SK-N-SH (cell line): ENCODE measurements at places on chromosomes 5 and 9.

DNA sequence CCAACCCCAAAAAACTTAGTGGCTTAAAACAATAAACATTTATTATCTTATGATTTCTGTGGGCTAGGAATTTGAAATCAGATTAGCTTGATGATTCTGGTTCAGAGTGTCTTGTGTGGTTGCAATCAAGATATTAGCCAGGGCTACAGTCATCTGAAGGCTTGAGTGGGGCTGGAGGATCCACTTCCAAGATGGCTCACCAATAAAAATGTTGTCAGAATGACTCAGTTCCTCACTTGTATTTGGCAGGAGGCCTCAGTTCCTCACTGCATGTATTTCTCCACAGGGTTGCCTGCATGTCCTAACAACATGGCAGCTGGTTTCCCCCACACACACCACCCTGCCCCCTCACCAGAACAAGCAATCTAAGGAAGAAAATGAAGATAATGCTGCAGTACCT lies 98.2 kb upstream of the NIPBL start:
- DNase-seq = no peak

GRCh38 chr9:116555119-116555518 lies 132.0 kb upstream of the TRIM32 start:
- DNase-seq = no peak

- no peak for DNase-seq
These were observed 297.4 kb downstream of the ENC1 start for GRCh38 chr5:74342948-74343682.

GRCh38 chr5:56588636-56589480 lies 226.5 kb upstream of the MAP3K1 start:
- no peak for DNase-seq

GRCh38 chr5:26568316-26568715 lies 470.1 kb downstream of the CDH9 start:
- no peak for DNase-seq

DNA sequence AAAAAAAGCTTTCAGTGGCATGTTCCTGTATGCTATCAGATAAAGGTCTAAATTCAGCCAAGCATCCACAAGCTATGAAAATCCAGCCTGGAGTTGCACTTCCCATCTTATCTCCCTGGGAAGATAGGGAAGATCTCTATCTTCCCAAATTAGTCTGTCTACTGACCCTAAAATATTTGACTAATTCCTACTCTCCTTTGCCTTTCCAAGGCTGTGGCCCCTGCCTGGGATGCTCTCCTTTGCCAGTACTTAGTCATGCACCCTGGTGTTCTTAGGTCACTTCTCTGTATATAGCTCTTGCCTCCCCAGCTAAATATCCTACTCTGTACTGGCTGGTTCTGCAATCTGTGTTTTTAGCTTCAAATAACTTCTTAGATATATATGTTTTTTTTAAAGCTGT lies 44.0 kb upstream of the PLPP1 start:
- DNase-seq = no peak

GRCh38 chr9:132074736-132075135 lies 4.9 kb downstream of the MED27 start:
- no peak for DNase-seq

DNA sequence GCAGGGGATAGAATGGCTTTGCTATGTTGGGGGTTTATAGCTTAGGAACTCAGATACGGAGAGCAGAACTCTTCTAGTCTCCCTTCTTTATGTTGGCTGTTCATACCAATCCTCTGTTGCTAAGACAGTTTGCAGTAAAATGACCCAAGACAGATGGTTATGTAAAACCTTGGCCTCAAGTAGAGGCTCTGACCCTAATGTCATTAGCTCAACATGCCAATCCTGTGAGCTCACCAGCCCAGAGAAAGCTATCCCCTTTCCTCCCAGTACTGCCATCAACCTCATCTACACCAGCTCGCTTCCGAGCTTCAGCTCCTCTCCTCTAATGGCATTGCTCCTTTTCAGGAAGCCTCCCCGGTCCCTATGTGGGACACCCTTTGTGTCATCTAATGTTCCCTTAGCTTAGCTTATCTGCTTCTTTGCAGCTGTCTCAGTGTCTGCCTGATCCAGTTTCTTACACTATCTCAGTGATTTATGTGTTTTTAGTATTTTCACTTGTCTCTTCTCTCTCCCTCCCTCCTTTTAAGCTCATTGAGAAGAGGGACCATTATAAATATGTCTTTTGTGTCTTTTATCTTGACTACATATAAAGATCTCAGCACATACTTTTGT lies 281.3 kb upstream of the CLINT1 start:
- DNase-seq = no peak

DNA sequence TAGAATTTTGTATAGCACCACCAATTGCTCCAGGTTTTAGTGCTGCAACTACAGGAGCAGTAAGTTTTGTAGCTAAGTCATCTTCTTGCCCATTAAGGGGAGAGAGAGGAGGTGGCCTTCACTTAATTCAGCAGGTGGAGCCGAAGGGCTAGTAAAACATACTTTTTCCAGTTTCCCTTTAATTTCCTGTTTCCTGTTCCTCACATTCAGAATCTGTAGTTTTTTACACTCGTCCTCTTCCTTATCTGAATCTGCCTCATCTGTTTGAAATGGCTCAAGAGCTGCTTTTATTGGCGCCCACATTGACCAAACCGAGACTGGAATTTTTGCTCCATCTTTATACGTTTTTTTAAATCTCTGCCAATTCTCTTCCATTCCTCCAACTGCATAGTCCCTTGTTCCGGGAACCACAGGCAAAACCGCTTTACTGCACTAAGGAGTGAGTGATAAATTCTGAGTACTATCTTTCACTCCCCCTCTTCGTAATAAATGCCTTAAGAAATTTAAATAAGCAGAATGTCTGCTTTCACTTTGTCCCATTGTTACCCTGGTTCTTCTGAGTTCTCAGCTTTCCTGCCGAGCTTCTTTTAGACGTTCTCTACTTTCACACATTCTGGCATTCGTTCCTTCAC lies 133.9 kb downstream of the DROSHA start:
- DNase-seq = no peak

GRCh38 chr9:94042516-94043360 lies 41.5 kb upstream of the PTPDC1 start:
- DNase-seq = no peak

- DNase-seq = no peak
These were observed 76.7 kb downstream of the PDE4D start for GRCh38 chr5:59816654-59817300.

- no peak for DNase-seq
These were observed 37.1 kb upstream of the TDRD7 start for GRCh38 chr9:97374811-97375210.

GRCh38 chr9:33239921-33240320 lies at the start of gene SPINK4:
Gene SPINK4, plus strand, starts transcription at chr9:33240167. Its CDS starts 42 bp downstream, at chr9:33240209.
- DNase-seq = peak; percentile 78

DNA sequence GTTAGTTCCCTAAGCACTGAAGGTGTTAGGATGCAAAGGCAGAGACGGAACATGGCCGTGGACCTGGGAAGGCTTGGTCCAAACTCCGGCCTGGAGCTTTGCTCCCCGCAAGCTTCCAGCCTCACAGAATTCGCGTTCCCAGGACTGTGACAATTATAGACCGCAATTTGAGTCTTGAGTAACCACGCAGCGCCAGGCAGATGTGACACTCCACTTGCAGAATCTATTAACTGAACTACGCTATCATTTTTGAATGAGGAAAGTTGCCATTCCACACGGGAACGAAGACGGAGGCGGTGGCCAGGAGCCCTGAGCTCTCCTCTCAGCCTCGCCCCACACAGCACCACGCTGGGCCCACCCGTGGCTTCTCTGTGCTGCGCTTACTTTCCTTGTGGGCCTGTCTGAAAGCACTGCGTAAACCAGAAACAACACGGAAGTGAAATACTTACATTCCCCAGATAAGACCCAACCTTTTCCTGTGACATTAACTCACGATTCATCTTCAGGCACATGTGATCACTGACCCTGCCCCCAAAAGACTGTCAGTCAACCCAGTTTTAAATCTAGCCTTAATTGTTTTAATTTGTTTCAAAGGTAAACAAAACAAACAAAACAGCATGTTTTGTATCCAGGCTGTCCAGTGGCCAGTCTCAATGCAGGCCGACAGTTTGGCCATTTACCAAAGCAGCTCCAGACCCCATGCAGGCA lies 16.1 kb upstream of the COL5A1 start:
- DNase-seq = no peak

DNA sequence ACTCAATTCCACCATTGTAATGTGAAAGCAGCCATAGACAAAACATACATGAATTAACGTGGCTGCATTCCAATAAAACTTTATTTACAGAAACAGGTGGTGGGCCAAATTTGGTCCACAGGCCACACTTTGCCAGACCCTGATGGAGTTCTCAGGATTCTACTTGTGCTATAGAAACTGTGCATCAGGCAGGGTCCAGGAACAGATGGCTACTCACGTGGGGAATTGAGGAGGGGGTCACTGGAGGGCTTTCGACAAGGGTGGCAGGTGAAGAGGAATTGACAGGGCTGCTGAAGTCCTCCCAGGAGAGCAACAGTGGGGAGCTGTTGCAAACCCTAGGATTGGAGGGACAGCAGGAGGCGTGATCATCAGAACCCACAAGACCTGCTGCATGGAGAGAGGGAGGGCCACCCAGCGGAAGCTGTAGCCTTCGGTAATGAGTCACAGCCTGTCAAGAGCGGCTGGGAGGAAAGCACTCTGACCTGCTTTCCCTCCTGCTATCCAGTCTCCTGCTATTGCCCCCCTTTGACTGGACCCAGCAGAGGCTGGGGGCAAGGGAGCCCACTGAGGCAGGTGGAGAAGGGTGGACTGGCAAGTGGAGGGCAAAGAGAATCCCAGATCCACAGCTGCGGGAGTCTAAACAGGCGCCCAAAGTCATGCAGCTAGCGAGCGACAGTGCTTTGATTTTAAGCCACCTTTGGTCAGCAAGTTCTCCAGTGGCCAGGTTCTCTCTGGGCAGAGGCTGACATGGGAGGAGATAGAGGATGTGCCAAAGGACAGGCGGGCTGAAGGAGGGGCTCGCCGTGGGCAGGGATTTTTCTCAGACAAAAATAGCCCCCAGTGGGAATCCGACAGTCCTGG lies 138.3 kb upstream of the SMIM23 start:
- DNase-seq = no peak

DNA sequence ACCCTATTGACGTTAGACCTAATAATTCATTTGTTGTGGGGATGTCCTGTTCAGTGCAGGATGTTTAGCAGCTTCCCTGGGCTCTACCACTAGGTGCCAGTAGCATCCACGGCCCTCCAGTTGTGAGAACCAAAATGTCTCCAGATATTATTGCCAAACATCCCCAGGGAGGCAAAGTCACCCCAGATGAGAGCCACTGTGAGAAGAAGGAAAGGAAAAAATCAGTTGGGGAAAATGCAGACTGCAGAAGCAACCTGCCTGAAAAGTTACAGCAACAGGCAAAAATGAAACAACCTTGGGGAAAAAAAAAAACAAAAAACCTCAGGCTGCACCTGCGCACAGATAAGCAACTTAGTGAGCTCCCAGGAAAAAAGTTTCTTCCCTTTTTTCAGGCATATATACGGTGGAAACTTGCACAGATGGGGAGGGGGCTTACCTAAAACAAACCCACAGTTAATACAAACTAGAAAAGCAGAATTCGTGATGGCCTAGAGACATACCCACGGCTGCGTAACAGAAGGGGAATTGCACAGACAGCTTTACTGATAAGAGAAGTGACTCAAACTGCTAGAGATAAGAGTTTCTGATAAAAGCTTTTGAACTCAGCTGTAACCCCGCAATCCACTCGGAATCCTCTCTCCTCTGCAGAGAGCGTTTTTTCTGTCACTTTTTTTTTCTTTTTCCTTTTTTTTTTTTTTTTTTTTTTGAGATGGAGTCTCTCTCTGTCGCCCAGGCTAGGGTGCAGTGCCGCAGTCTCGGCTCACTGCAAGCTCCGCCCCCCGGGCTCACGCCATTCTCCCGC lies 29.8 kb upstream of the FBP1 start:
- peak; percentile 75 for DNase-seq

GRCh38 chr9:4315582-4316215 lies 15.8 kb upstream of the GLIS3 start:
- DNase-seq = peak; percentile 76

DNA sequence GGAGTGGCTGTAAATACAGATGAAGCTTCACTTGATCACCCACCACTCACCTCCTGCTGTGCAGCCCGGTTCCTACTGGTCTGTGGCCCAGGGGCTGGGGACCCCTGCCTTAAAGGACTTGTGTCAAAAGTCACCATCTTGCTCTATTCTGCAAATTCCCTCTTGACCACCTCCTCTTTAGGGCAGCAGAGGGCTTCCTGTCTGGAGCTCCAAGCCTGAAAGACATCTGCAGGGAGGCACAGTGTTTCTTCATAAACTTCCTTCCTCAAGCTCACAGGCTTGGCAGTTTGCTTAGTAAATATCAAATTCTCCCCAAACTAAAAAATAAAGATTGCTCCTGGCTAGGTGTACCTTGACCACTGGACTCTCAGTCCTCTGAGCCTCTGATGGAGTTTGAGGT lies 104.4 kb downstream of the FRMD3 start:
- DNase-seq = no peak

GRCh38 chr9:6576987-6577386 lies 68.5 kb downstream of the GLDC start:
- DNase-seq = no peak

- DNase-seq = no peak
These were observed 124.2 kb upstream of the CCDC152 start for GRCh38 chr5:42632354-42632900.

- no peak for DNase-seq
These were observed 90.7 kb upstream of the ADRA1B start for GRCh38 chr5:159825551-159826051.

DNA sequence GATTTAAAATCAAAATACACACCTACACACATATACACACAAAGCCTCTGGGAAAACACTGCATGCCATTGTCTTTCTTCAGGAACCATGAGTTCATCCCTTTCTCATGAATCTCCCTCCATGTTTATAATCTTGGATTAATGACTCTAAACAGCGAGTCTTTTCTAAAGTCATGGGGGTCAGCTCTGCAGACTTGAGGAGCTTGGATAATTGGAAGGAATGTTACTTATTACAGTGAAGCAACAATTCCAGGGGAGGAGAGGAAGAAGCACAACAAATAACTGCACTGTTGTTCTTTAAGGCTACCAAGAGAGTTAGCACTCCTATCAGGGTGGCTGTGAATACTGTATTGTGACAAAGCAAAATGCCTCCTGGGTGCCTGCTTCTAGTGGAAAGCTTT lies 444.7 kb downstream of the ANXA1 start:
- no peak for DNase-seq

DNA sequence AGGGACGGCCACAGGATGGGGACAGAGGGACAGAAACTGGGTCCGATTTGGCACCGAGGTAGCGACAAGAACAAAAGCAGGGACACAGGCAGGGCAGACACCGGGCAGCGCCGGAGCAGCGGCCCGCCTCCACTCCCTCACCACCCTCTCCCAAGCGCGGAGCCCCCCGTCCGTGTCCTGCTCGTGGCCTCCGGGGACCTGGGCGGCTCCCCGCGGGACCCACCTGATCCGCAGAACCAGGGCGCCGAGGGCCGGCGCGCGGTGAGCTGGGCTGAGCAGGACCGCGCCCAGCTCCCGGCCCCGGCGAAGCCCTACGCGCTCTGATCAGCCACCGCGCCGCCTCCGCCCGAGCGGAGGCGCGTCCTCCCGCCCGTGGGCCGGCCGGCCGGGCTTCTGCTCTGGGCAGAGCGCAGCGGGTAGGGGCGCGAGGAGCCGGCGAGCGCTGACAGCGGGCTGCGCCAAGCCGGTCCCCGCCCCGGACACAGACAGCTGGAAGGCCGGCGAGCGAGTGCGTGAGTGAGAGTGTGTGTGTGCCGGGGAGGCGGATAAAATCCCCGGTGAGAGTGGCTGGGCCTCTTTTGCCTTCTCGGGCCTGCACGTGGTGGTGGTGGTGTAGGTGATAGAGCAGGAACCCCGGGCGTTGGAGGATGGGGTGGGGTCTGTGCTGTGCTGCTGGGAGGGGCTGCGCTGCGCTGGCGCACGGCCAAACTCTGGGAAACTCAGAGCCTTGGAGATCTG lies at the start of gene GGTA1:
Gene GGTA1, minus strand, starts transcription at position 418 of the 738 bp plus-strand sequence. CDS start 31,922 bp downstream, outside the sequence.
- DNase-seq = peak; percentile 90

GRCh38 chr5:1720396-1721110 lies 79.1 kb downstream of the MRPL36 start:
- DNase-seq = no peak
